ENCODE measurements at places on chromosomes 1 and 21. TPM values are rescaled to one million over a fixed set of nuclear protein-coding genes. Genes with fewer than 3 reads are reported as not detected.
A peak's percentile ranks its signal among the peaks of the same experiment; 100 is the strongest.

GRCh38 chr1:242002072-242002471 lies 3.2 kb upstream of the MAP1LC3C start:
- no peaks in the 10 kb centered on the region for H3K36me3 ChIP-seq
- no peaks in the 10 kb centered on the region for H3K27me3 ChIP-seq
- no peak for DNase-seq
- H3K27ac ChIP-seq = no peak overlapping the region
- peaks cover 6% of the 10 kb centered on the region for H3K4me1 ChIP-seq

- peaks cover 73% of the 10 kb centered on the region for H3K4me1 ChIP-seq
- DNase-seq = no peak
- peak overlapping the region; percentile 46 for H3K27ac ChIP-seq
- H3K36me3 ChIP-seq = peaks cover 2% of the 10 kb centered on the region
- H3K27me3 ChIP-seq = no peaks in the 10 kb centered on the region
- no peak overlapping the region for H3K4me3 ChIP-seq
These were observed 9.6 kb downstream of the BCAR3 start for GRCh38 chr1:93672069-93672468.

GRCh38 chr1:156747742-156748669 lies 3.5 kb downstream of the HDGF start:
- no peaks in the 10 kb centered on the region for H3K27me3 ChIP-seq
- H3K36me3 ChIP-seq = peaks cover 17% of the 10 kb centered on the region
- peaks cover 52% of the 10 kb centered on the region for H3K4me1 ChIP-seq

- H3K27me3 ChIP-seq = no peaks in the 10 kb centered on the region
- H3K4me1 ChIP-seq = peaks cover 47% of the 10 kb centered on the region
- peak overlapping the region; percentile 74 for H3K27ac ChIP-seq
- peak; percentile 71 for DNase-seq
- H3K36me3 ChIP-seq = no peaks in the 10 kb centered on the region
- no peak overlapping the region for H3K4me3 ChIP-seq
These were observed 5.6 kb upstream of the FAM131C start for GRCh38 chr1:16078925-16079656.

GRCh38 chr1:162654915-162655620 lies 22.8 kb downstream of the DDR2 start:
- H3K27ac ChIP-seq = no peak overlapping the region
- H3K4me1 ChIP-seq = no peaks in the 10 kb centered on the region
- H3K36me3 ChIP-seq = no peaks in the 10 kb centered on the region
- DNase-seq = no peak

GRCh38 chr21:44497703-44498126 lies 42.3 kb downstream of the KRTAP10-1 start:
- H3K4me1 ChIP-seq = no peaks in the 10 kb centered on the region
- H3K36me3 ChIP-seq = no peaks in the 10 kb centered on the region
- H3K27ac ChIP-seq = no peak overlapping the region

DNA sequence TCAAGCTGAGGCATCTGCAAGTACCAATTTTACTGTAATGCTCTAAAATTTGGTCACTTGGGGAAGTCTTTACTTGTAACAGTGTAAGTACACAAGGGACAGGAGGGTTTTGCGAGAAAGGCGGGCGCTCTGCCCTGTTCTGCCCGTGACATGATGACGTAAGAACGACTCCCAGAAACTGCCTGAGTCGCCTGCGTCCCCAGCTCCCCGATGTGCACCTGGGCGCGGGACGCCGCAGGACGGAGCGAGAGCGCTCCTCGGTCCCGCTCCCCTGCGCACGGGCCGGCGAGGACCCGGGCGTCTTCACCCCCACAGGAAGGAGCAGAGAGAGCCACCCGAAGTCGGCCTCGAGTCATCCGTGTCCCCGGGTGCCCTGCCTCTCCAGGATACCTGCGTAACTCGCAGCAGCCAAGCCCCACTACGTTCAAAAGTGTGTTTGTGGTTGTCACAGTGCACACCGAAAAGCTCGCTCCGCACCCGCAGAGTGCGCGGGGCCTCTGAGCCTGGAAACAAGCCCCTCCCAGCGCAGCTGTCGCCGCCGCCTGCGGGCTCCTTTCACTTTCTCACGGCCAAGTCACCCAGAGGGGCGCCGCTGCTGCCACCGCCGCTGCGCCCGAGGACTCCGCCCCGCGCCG lies 3.3 kb upstream of the ZBTB18 start:
- no peaks in the 10 kb centered on the region for H3K36me3 ChIP-seq
- peak overlapping the region; percentile 64 for H3K27ac ChIP-seq
- H3K27me3 ChIP-seq = peaks cover 22% of the 10 kb centered on the region
- no peak for DNase-seq

DNA sequence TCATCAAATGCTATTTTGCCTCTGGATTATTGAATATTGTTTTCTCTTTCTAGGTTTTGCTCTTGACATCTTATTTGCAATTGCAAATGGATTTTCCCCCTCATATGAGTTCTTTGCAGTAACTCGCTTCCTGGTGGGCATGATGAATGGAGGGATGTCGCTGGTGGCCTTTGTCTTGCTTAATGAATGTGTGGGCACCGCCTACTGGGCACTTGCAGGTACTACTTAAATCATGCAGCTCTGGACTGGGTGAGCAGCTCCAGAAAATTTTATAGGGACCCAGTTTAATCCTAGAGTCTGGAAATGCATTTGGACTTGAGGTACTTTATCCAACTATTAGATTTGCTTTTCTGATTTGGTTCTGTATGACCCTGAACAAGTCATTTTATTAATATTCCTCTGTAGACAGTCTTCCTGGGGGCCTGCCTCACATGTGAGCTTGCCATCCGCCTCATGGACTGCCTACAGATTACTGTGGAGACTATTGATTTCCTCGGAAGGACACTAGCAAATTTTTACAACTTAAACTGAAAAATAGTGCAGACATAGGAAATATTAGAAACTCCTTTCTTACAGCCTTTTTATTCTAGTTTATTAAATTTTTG lies 44.5 kb downstream of the SLC22A15 start:
- no peaks in the 10 kb centered on the region for H3K27me3 ChIP-seq
- no peaks in the 10 kb centered on the region for H3K4me1 ChIP-seq
- H3K4me3 ChIP-seq = no peak overlapping the region
- peak; percentile 12 for DNase-seq

GRCh38 chr1:246843876-246844275 lies 87.9 kb downstream of the AHCTF1 start:
- H3K4me3 ChIP-seq = no peak overlapping the region
- H3K27ac ChIP-seq = no peak overlapping the region
- DNase-seq = no peak
- H3K36me3 ChIP-seq = peaks cover 21% of the 10 kb centered on the region
- H3K4me1 ChIP-seq = no peaks in the 10 kb centered on the region
- no peaks in the 10 kb centered on the region for H3K27me3 ChIP-seq

The CADM3 gene
- 0.28 TPM for total RNA-seq

The ALG6 gene
- 22.6 TPM for total RNA-seq

The LAMC2 gene
- total RNA-seq = 8.3 TPM

The RNPC3 gene
- 13.1 TPM for total RNA-seq

The APOBEC4 gene
- not detected for total RNA-seq

The UMODL1 gene
- 0.18 TPM for total RNA-seq
